Endothelial cell (in vitro differentiated cells): ENCODE measurements at places on chromosomes 6 and 20. TPM values are rescaled to one million over a fixed set of nuclear protein-coding genes. Genes with fewer than 3 reads are reported as not detected.

DNA sequence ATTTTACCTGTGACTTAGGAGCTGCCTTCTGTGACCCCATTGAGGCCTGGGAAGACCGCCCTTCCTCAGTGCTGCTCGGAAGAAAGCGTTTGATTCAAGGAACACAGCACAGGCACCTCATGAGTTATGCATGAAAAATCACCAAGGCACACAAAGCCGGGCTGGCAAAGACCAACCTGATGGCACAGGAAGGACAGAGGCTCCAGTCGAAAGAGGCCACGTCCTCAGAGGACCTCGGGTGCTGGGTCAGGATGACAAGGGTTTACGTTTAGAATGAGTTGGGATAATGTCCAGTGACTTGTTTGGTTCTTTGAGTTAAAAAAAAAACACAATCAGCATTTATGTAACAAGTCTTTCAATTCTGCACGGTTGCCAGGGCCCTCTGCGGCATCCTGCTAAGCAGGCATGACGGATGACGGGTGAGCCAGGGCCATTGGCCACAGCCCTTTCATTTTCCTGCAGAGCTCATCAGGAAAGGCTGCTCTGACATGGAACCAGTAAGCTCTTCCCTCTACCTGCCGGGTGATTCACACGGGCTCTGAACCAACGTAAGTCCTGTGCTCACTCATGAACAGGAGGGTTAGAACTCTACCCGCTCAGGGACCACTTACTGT, 112.8 kb downstream of the DACT2 start:
- no peak overlapping the region for H3K27ac ChIP-seq
- no peaks in the 10 kb centered on the region for H3K36me3 ChIP-seq
- no peaks in the 10 kb centered on the region for H3K4me1 ChIP-seq
- no peak overlapping the region for H3K4me3 ChIP-seq
- no peak for DNase-seq
- H3K27me3 ChIP-seq: peaks cover 3% of the 10 kb centered on the region

Gene TOX2
- 5.0 TPM for total RNA-seq

GRCh38 chr20:15098351-15098750, 760.9 kb upstream of the FLRT3 start:
- H3K4me3 ChIP-seq: no peak overlapping the region
- H3K4me1 ChIP-seq: no peaks in the 10 kb centered on the region
- no peak for DNase-seq
- H3K36me3 ChIP-seq: no peaks in the 10 kb centered on the region

DNA sequence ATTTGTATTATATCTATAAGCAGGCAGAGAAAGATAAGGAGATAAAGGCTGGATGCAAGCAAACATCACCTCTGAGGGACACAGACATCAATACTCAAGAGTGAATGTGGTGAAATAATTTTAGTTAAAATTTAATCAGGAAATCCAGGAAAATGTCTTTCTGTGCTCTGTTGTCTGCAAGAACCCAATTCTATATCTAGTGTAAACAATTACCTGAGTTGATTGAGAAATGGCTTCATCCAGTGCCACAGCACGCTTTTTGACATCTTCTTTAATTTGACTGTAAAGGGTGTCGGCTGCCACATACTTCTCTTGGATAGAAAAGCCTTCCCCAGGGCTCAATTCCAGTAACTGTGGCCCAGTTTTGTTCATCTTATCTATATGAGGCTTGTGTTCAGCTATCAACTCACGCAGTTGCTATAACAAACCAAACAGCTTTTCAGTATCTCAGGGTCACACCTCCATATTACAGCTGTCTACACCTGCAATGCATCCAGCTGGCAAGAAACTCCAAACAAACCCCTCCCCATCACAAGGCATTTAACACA, 131.6 kb downstream of the DST start:
- H3K27ac ChIP-seq: no peak overlapping the region
- H3K4me3 ChIP-seq: no peak overlapping the region
- H3K36me3 ChIP-seq: peaks cover 45% of the 10 kb centered on the region

- no peak overlapping the region for H3K4me3 ChIP-seq
- no peaks in the 10 kb centered on the region for H3K27me3 ChIP-seq
- H3K27ac ChIP-seq: no peak overlapping the region
- no peak for DNase-seq
- H3K36me3 ChIP-seq: no peaks in the 10 kb centered on the region
- H3K4me1 ChIP-seq: no peaks in the 10 kb centered on the region
These were observed 981.3 kb upstream of the FLRT3 start for GRCh38 chr20:15318682-15319081.

DNA sequence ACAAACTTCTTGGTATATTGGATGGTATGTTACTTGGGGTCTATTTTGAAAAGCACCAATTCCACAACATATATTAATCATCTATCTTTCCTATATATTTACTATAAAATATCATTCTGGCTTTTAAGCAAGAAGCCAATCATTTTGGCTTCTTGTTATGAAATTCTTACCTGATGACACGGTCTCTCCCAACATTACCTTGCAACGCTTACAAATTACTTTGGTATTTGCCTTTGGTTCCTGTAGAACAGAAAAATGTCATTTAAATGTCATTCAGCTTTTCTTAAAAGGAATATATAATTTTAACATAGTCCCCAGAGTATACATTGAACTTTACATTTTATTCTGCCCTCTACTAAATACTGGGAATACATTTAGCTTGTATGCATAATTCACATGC, 27.4 kb downstream of the UBE3D start:
- no peaks in the 10 kb centered on the region for H3K27me3 ChIP-seq
- H3K27ac ChIP-seq: no peak overlapping the region
- H3K4me1 ChIP-seq: no peaks in the 10 kb centered on the region
- H3K4me3 ChIP-seq: no peak overlapping the region
- DNase-seq: no peak

Gene GRM1
- total RNA-seq: 0.23 TPM

DNA sequence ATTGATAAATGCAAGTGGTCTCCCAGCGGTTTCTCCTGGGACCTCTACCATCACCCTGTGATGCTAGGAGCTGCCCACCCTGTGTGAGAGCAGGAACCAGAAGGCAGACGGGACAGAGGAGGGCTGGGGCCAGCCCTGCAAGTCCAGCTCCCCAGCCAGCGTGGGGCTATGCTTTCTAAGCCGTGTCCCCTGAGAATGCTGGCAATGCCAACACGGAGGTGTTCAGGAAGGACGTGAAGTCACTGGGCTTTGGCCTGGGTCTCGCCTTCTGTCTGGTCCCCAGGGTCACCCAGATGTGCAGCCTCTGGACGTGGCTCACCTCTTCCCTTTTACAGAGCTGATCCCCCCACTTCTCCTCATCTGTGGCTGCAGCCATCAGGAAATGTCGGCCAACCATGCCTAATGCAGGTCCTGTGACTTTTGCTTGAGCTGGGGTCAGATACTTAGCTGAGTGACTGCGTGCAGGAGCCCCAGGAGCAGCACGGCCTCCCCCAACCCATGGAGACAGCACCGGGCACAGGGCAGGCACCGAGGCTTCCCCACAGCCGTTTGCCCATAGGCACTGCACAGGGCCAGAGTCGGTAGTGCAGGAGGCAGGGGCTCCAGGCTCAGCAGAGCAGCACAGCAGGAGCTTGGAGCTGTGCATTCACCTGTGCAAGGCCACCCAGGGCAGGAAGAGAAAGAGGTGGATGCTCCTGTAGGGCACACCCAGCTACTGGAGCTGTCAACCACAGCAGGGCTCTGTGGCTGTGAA, 66.2 kb downstream of the GNAS-AS1 start:
- no peak overlapping the region for H3K27ac ChIP-seq
- no peaks in the 10 kb centered on the region for H3K36me3 ChIP-seq
- no peaks in the 10 kb centered on the region for H3K27me3 ChIP-seq
- H3K4me3 ChIP-seq: no peak overlapping the region
- no peak for DNase-seq

- H3K27ac ChIP-seq: no peak overlapping the region
- H3K4me1 ChIP-seq: no peaks in the 10 kb centered on the region
- H3K4me3 ChIP-seq: no peak overlapping the region
These were observed 156.5 kb upstream of the PRDM1 start for GRCh38 chr6:105929626-105930025.

DNA sequence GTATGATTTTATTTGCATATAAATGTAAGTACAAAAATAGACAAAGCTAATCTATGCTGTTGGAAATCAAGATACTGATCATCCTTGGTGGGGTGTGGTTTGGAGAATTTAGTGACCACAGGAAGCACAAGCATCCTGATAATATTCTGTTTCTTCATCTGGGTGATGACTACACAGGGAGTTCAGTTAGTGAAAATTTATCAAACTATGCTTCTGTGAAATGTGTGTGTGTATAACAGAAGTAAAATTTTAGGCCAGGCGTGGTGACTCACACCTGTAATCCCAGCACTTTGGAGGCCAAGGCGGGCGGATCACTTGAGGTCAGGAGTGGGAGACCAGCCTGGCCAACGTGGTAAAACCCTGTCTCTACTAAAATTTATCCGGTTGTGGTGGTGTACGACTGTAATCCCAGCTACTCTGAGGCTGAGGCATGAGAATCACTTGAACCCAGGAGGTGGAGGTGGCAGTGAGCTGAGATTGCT, 20.6 kb downstream of the ENPP3 start:
- H3K4me1 ChIP-seq: peaks cover under 1% of the 10 kb centered on the region
- H3K27ac ChIP-seq: no peak overlapping the region
- H3K36me3 ChIP-seq: no peaks in the 10 kb centered on the region
- no peak for DNase-seq
- no peak overlapping the region for H3K4me3 ChIP-seq
- peaks cover 4% of the 10 kb centered on the region for H3K27me3 ChIP-seq

Gene BMP2
- total RNA-seq: 1.1 TPM

DNA sequence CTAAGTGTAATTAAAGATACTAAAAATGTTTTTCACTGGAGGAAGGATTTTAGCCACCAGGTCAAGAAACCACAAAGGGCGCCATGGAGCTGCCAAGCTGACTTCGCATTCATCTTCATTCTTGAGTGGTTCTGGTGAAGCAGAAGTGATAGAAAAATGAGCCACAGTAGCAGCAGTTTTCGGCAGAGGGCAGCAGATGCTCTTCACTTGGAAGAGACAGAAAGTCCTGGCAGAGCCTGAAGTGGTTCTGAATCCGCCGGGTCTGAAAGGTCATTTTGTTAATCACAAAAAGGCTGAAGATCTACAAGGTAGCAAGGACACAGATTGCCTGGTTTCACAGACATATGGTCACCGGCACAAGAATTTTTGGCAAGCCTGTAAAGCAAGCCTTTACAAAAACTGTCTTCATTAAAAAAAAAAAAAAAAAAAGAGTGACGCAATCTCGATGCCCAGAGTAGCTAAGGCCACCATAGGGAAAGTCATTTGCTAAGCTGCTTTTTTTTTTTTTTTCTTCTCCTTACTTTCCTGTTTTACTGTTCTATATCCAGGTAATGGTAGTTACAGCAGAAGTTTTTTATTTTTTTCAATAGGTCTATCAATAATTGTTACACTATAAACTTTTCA, 345.1 kb upstream of the AGPAT4 start:
- H3K4me3 ChIP-seq: no peak overlapping the region
- peaks cover 6% of the 10 kb centered on the region for H3K27me3 ChIP-seq

Gene AHCY
- total RNA-seq: 165 TPM

DNA sequence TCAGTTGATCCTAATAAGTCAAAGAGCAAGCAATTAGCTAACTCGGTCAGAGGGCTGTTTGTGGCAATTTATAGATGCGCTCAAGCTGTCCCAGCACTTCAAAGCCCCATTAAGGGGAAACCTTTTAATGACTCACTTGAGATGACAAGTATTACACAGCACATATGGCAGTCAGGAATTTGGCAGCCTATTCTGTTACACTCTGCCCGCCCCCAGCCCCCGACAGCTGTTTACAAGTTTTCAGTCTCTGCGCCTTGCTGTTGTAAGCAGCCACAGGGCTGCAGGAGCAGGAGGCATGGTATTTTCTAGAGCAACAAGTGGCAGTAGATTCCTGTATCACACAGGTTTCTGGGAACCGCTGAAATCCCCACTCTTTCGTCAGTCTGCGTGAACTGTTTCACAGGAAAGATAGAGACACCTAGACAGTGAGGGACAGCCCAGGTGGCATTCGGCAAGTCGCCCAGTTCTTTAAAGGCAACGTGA, 263.0 kb downstream of the FOXC1 start:
- DNase-seq: no peak
- peaks cover 36% of the 10 kb centered on the region for H3K4me1 ChIP-seq
- H3K36me3 ChIP-seq: no peaks in the 10 kb centered on the region
- H3K27me3 ChIP-seq: no peaks in the 10 kb centered on the region
- peak overlapping the region; percentile 16 for H3K27ac ChIP-seq

DNA sequence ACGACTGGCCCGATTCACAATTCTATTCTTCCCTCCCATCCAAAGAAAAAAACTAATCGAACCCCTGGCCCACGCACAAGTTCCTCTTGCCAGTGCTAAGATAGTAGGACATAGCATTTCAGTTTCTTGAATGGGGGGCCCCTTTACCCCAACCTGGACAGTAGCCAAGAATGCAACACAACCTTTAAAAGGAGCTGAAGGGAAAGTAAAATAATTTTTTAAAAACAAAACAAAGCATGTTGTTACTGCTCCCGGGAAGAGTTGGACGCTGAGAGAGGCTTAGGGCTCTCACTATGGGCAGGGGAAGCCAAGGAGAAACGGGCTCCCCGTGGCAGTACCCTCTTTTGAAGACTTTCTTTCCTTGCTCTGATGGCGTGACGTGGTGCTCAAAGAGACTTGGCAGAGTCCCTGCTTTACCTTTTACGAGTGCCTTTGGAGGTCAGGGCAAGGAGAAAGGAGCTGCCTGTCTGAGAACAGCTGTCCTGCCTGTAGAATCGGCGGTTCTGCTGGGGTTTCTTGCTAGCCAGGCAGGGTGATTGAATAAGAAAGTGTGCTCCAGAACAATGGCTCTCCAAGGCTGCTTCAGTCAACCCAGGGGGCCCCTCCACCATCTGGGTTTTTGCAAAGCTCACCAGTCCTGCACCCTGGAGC, 5.8 kb downstream of the TFAP2C start:
- H3K27me3 ChIP-seq: peaks cover 9% of the 10 kb centered on the region
- H3K27ac ChIP-seq: no peak overlapping the region
- peaks cover 5% of the 10 kb centered on the region for H3K36me3 ChIP-seq
- H3K4me1 ChIP-seq: peaks cover 3% of the 10 kb centered on the region
- H3K4me3 ChIP-seq: no peak overlapping the region

Gene HLA-DRA
- 0.28 TPM for total RNA-seq

Gene GTSF1L
- not detected for total RNA-seq

DNA sequence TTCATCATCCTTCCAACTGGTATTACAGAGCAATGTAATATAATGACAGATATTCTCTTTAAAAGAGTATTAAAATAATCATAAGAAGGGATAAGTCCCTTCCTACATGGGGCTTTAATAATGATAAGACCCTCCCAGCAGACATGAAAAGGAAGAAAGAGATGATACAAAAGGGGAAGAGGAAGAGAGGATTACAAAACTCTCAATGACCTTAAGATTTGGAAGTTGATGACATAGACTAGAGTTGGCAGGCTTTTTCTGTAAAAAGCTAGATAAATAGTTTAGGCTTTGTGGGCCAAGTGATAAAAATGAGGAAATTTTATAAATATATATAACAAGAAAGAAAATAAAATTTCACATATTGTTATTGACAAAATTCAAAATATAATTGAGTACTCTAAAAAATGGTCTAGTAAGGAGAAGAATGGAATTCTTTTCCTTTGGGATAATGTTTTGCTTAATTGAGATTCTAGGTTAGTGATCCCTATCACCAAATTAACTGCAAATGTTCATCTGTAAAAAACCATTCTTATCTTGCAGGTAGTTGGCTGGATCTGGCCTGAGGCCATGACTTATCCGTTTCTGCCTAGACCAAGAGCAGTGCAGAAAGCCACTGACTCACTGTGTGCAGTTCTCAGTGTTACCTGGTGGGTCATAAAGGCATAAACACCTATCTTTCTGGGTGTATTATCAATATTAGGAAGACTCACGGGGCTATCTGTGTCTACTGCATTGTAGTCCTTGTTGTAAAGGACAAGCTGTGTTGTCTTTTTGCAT, 11.0 kb downstream of the RIPOR2 start:
- H3K4me1 ChIP-seq: peaks cover 14% of the 10 kb centered on the region
- no peak for DNase-seq
- no peak overlapping the region for H3K27ac ChIP-seq
- H3K4me3 ChIP-seq: no peak overlapping the region
- peaks cover 4% of the 10 kb centered on the region for H3K27me3 ChIP-seq
